Activated T-helper 1 cell treated with anti-CD3 and anti-CD28 coated beads, Interleukin-2, amount 50 U/mL, for 16 hours (primary cell): ENCODE measurements at places on chromosomes 3 and 15.

DNA sequence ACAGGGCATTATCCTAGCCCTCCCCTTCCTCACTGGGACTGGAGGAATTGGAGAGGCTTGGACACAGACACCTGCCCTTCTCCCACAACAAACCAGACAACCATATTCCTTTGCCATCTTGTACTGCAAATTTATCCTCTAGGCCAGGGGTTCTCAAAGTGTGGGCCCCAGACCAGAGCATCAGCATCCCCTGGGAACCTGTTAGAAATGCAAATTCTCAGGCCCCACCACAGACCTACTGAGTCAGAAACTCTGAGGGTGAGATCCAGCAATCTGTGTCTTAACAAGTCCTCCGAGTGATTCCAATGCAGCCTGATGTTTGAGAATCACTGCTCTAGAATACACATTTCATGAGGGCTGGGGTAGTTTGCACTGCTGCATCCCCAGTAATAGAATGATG, 115.4 kb downstream of the OXNAD1 start:
- DNase-seq, result no peak

GRCh38 chr3:113147681-113148261, 63.6 kb upstream of the BOC start:
- no peak for DNase-seq

DNA sequence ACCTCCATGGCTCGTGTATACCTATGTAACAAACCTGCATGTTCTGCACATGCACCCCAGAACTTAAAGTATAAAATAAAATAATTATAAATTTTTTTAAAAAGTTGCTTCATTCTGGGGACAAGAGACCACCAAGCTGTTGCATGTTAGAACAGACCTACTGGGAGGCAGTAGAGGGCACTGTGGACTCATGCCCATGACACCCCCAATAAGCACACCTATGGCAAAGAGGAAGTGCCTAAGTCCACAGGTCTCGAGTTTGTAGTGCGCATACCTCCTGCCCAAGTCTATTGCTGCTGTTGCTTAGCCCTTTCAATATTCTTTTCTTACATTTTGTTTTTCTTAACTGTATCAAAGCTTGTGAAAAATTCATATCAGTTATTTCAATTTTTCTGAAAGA, 267.9 kb upstream of the THBS1 start:
- DNase-seq, result no peak

- DNase-seq, result no peak
Measured at GRCh38 chr3:81876826-81877225, 115.4 kb upstream of the GBE1 start.
